Ovary (tissue), 10 donors: ENCODE measurements at places on chromosomes 6 and 20. TPM values are rescaled to one million over a fixed set of nuclear protein-coding genes. Genes with fewer than 3 reads are reported as not detected.

DNA sequence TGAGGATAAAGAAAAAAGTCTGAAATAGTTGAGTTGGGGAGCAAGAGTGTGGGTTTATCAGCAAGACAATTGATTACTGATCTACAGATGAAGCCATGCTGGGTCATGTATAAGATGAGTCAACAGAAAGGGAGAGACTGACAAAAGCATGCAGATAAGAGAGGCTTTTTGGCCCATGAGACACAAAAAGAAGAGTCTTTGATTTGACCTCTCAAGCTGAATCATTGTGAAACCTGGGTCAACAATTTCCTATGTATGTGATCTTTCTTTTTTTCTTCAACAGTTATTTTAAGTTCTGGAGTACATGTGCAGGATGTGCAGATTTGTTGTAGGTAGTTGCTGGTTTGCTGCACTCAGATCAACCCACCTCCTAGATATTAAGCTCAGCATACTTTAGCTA is 15.9 kb downstream of the RIMS1 start:
- DNase-seq, result no peak

DNA sequence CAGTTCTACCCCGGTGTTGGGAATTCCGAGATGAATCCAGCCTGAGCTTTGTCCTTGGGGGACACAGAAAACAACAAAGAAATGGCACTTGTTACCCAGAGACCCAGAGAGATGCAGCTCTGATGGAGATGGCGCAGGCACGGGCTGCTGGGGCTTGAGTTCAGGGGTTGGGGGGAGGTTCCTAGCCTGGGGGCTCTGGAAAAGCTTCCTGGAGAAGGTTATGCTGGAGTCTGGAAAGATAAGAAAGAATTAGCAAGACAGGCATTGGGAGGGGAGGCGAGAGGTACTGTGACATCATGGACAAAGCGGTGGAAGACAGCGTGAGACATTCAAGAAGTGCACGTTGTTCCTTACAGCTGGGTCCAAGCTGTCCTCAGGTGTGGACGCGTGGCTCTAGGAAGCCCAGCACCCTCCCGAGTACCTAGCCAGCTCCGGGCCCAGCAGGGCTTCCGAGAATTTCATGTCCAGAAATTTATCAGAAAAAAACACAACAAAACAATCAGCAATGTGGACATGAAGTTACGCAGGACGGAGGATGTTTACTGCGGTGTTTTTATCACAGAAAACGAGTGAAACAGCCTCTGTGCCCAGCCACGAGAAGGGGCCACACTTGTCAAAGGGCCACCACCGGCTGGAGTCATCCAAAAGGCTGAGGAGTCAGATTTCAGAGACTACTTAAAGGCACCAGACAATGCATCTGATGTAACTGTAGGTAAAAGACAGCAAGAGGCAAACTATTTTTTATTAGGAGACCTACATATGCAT is 39.5 kb downstream of the C20orf203 start:
- DNase-seq, result no peak

- no peak for DNase-seq
Measured at GRCh38 chr20:2400290-2400689, 19.6 kb downstream of the TGM6 start.

DNA sequence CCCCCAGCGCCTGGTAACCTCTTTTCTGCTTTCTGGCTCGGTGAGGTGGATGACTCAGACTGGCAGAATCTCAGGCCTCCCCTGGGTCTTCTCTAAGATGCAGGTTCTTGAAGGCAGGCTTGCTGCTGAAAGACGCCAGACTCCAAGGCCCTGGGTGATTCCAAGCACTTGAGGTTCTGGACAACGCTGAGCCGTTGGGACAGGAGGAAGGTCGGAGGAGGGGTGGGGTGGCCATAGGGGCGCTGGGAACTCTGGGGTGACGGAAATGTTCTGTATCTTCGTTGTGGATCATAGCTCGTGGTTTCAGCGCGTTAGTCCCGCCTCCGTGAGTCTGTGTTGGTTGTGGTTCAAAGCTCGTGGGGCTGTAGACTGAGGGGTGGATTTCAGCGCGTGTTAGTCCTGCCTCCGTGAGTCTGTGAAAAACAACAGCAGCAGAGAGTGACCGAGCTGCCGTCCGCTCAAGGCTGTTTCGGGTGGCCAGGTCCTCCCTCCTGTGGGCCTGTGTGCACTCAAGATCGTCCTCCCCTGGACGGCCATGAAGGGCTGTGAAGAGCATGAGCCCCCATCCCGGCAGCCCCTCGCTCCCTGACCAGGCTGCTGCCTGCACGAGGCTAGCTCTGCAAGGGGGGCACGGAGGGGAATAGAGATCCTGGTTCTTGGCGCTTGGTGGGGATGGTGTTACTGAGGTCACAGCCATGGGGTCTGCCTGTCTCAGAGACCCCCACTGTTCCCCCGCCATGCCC is 7.7 kb downstream of the NTSR1 start:
- no peak for DNase-seq

WFDC5 gene
- total RNA-seq, result not detected
